ENCODE measurements at places on chromosomes 11 and 22.

DNA sequence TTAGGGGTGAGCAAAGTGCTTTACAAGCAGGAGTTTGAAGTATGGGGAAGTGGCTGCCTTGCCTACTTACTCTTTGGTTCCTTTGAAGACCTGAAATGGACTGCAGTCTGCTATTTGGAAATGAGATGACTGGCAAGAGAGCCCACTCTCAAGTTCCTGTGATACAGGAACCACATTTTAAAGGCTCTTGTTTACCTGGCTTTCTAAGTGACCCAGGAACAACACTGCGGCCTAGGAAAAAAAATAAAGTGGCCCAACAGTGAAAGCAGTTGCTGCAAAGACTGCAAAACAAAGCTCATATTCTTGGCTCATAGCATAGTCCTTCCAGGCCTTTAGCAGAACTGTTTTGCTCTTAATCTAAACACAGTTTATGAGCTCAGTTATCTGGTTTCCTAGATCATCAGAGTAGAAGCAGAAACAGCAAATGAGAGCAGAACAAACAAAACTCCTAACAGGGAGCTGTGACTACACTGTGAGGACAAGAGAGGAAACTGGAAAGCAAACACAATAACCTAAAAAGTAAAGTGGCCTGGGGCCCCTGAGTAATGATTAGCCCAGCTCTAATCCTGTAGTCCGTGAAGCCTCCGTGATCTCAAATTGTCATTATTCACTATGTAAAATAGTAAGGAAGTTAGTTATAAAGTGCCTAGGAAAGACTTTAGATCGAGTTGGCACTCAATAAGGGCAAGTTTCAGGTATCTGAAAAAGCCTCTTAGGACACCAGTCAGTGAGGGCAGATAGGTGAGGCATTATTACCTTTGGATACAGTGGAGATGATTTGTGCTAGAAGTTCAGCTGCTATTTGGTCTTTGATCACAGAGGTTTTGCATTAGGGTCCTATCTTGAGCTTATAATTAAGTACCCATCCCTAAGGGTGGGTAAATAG lies 11.5 kb downstream of the CCDC117 start:
- no peak for DNase-seq

DNA sequence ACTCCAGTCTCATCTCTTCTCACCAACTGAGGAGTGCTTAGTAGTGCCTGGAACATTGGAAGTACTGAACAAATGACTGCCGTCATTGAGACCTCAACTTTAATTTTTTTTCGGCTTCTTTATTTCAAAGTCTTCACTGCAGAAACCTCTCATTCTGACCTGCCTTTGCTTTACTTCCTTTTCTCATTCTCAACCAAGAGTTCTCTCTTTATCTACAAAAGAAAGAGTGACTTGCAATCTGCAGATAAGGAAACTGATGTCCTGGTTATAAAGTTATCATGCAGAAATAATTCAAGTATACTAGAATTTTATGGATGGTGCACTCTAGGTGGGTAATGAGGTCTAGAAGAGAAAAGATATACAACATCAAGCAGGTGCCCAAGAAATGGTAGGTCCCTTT lies 1.2 kb upstream of the EED start:
- no peak for DNase-seq

- no peak for DNase-seq
Observed at GRCh38 chr11:21704539-21704938, 488.3 kb upstream of the ANO5 start.

GRCh38 chr22:30167296-30167695 lies 79.3 kb downstream of the LIF start:
- no peak for DNase-seq

DNA sequence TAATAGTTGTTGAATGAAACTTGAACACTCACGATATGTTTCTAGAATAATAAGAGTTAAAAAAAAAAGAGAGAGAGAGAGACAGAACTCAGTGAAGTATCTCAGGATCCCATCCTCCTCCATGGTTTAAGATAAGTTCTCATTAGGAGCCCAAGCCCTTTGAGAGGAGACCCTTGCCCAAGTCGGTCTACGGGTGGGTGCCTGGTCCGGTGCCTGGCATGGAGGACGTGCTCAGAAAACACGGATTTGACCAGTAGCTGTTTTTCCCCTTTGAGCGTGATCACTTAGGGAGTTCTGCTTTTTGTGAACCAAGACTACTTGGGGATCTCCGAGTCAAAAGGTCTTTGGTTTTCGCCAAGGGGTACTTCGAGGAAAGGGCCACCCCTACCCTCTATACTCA lies 40.6 kb downstream of the CACNG2 start:
- DNase-seq = no peak
